ENCODE measurements at places on chromosomes 5 and 9.

- DNase-seq = no peak
These were observed 239.8 kb downstream of the PBX3 start for GRCh38 chr9:125986966-125987365.

DNA sequence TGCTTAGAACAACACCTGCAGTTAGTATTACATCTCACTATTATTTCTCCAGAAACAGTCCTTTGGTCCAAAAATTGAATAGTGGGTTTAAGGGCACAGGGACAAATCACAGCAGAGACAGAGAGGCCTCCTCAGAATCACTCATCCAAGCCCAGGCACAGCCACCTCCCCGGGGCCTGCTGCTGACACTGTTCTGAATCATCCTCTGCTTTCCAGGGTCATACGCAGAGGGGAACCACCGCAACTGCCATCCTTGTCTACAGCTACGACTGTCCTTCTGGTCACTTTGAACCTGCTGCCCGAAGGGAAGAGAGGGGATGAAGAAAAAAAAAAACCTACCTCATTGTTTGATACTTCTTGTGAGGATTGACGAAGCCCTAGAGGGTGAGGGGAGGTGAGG is 35.3 kb upstream of the MAN2A1 start:
- no peak for DNase-seq

DNA sequence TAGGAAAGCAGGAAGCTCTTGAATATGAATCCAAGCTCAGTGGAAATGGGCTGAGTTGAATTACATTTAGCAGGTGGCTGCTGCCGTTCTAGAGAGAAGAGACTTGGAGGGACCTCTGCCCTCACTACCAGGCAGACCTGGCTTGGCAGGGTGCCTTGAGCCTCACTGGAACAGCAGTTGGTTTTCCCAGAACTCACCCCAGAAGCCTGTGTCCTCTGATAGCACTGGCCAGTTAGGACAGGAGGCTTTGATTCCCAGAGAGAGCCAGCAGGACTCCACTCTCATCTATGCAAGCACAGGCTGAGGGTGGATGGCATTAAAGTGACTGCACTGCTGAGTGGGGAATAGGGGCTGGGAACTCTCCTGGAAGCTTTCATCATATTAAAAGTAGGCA is 54.8 kb downstream of the PWWP2A start:
- DNase-seq = no peak

DNA sequence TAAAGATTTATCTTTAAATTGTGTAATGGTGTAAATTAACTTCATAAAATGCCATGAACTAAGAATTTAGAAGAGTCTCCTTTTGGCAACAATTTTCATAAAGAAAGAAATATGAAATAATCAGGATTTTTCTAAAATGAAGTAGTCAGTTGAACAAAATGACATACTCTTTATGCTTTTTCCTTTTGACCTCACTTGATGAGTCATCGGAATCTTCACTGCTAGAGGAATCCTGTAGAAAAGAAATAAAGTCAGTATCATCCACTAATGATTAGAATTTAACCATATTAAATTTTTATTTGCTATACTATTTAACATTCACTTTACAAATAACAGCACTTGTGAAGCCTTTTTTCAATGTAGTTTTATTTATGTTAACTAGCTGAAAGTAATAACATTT is 26.1 kb downstream of the CHD1 start:
- DNase-seq = no peak

GRCh38 chr5:180340856-180341255 is 12.3 kb downstream of the GFPT2 start:
- no peak for DNase-seq

DNA sequence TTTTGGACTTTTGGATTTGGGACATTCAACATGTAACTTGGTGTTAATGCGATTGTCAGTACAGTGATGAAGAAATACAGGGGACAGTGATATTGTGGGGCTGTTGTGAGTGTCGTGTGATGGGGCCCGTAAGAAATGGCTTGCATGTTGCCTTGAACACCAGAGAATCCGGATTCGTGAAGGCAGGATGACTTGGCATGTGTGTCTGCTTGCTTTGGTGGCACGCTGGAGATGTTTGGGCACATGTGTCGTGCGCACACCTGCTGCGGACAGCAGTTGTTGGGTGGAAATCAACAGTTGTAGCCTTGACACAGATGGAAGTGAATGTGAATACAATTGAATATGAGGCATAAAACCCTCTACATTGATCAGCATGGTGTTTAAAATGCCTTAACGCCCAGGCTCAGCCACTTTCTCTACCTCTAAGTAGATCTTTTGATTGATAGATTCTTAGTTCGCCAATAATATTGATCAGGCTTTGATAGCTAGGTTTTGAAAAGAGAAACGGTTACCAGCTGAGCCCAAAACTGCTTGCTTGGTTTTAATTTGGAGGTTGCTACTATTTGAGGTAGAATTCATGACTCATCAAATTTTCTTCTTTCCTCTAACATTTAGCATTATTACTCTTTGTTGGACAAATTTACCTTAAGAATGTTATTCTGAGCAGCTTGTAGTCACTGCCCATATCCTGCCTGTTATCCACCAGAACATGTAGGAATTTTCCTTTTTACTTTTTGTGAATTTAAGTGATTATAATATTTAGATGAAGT is 94.4 kb downstream of the TRIO start:
- no peak for DNase-seq

DNA sequence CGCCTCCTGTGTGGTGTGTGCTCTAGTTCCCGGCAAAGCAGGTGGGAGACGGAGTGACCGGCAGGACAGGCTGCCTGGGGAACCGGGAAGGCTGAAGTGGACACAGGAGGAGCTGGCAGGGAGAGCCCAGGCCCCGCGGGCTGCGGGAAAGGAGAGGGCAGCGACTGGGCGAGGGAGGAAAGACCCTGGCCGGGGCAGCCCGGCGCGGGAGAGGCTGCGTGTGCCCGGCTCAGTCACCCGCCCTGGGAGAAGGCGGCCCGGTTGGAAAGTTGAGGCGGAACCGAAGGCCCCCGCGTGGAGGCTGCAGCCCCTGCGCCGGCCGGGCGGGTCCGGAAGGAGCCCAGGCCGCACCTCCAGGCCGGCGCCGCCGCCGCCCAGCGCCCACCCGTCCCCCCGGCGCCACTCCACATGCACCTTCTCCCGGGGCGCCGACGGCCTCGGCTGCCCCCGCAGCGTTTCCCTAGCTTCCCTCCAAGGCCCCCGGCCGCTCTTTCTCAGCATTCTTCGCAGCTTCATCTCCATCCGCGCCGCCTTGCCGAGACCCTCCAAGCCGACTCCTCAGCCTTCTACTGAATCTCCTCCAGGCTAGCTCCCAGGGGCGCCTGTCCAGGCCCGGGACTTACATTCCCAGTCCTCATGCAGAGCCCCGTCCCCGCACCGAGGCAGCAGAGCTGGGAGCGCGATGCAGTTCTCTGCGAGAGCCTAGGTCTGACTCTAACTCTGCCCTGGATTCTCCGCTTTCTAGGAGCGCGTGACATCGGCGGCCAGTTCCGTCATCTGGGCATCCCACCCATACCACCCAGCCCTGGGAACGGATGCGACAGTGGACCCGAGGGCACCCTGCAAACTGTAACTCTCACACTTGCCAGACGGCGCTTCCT is 152.0 kb downstream of the ERCC6L2 start:
- DNase-seq = no peak

DNA sequence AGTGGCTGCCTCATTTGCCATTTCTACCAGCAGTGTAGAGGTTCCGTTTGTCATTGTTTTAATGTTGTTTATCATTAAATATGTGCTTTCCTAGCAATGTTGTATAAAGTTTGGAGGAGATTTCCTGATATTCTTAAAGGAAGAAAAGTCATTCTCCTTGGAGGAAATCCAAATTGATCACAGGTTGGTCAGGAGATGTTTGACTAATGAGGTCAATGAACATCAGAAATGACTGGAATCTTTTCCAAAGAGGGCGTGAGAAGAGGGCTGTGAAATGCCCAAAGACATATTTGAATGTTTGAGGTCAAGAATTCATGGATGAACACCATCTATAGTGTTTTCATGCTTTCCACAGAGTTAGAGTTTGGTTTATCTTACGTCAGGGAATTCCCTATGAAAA is 471.3 kb downstream of the MAT2B start:
- DNase-seq = no peak

- no peak for DNase-seq
These were observed 33.1 kb upstream of the SETD9 start for GRCh38 chr5:56876327-56876726.

DNA sequence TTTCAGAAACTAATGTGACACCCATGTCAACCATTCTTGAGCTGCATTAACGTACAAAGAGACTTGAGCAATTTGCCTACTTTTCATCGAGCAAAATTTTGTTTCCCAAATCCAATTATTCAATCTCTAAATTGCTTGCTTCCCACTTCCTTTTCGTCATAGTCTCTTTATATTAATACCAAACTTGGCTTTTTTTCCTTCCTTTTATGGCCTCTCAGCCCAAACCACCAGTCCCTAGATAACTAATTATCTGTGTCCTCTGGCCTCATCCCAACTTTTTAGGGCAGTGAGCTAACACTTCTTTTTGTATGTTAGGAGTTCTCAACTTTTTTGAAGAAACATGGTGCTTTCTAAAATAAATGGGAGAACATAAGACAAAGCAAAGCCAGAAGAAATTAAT is 155.5 kb upstream of the S1PR3 start:
- no peak for DNase-seq

DNA sequence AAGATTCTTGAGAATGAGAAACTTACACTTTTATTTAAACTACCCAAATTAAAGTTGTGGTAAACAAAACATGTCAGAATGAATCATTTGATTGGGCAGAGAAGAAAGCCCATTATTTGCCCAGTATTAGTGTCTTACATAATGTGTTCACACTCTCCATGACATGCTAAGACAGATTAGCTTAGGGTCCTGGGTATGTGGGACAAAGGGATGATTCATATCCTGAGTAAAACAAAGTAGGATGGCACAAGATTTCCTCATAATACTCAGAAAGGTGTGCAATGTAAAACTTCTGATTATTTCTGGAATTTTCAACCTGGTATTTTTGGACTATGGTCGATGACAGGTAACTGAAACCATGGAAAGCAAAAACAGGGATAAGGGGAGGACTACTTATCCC is 183.9 kb upstream of the POU5F2 start:
- no peak for DNase-seq

DNA sequence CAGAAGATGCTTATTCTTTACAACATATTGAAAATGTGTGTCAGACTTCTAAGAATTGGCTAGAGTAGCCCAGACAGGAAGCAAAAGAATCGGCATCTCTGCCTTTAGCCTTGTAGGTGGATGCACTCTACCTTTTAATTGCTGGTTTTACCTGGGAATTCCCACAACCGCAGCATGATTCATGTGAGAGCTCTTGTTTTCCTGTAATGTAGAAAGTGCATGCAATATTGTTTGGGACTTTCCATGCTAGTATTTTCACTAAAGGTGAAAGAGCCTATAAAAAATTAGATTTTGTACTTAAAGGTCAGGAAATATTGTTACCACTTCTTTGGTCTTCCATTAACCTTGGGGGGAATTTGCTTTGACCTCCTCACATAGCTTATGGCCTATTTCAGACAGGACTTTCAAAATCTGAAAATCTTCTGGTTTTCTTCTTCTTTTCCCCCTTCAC is 89.8 kb downstream of the NTRK2 start:
- peak; percentile 75 for DNase-seq

DNA sequence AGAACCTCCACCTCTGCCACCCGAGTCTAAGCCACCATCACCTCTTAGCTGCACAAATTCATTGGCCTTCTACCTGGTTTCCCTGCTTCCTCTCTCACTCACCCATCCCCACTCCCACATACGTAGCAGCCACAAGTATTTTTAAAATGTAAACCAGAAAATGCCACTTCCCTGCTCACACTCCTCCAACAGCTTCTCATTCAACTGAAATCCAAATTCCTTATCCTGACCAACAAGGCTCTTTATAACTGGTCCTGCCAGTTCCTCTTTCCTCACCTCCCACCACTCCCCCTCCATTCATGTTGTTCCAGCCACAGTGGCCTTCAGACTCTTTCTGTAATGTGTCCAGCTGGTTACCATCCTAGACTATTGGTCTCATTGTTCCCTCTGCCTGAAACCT is 25.0 kb upstream of the PALM2AKAP2 start:
- DNase-seq = no peak

DNA sequence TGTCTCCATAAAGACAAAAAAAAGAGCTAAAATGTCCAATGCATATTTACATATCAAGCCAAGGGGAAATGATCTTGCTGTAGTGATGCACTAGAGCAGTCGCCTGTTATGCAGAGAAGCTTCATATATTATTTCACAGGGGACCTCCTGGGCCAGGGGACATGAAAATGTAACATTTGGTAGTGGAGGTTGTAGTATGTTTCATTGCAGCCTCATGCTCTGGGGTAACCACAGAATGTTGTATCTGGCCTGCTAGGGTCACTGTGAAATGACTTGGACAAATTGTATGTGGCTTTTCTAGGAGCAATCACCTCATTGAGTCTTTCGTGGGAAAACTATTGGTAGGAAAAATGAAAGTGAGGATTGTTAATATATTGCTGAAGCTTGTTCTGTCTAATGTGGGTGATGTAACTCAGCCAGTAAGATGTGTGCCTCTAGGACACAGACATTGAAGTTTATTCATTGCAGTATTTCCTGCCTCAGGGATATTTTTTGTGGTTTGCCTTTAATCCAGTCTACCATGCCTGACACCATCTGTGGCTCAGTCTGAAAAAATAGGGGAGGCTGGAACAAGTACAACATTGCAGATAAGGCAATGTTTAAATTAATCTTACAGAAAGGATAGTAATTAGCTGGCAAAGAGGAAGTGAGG is 430.8 kb upstream of the TNC start:
- no peak for DNase-seq

DNA sequence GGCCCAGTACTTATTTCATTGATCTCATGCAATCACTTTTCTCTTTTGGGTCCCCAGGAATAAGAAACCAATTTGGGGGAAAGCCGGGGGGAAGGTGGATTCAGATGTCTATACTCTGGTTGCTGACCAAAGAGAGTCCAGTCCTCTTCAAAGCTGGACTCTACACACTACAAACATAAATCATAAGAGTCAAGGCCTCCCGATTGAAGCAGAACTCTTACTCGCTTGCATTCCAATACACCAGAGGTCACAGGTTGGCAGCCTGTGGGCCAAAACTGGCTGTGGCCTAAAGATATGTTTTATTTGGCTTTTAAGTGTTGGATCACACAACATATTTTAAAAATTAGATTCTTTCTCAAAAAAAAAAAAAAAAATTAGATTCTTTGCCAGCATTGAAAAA is 311.4 kb upstream of the MSX2 start:
- no peak for DNase-seq

- DNase-seq = no peak
These were observed 123.4 kb upstream of the STC2 start for GRCh38 chr5:173451651-173452050.

GRCh38 chr5:225334-225733 is 7.2 kb downstream of the SDHA start:
- no peak for DNase-seq

DNA sequence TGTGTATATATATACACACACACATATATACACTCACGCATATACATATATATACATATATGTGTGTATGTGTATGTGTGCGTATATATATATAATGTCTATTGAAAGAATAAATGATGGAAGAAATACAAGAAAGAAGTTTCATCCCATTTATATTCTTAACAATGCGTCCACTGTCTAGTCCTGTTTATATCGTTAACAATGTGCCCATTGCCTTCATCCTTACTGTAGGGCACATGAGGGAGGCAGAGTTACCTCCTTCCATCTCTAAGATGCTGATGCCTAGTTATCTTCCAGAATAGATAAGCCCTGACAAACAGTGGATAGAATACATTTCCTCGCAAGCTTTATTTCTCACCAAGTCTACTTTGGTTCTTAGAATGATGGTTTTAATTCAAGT is 389.8 kb upstream of the SEMA6A start:
- no peak for DNase-seq
